NCI-H187 treated with DMSO at 0.1 percent for 48 hours (cell line): ENCODE measurements at places on chromosomes 4 and X.

GRCh38 chr4:100823066-100823992 is 305.5 kb upstream of the EMCN start:
- no peak for DNase-seq

DNA sequence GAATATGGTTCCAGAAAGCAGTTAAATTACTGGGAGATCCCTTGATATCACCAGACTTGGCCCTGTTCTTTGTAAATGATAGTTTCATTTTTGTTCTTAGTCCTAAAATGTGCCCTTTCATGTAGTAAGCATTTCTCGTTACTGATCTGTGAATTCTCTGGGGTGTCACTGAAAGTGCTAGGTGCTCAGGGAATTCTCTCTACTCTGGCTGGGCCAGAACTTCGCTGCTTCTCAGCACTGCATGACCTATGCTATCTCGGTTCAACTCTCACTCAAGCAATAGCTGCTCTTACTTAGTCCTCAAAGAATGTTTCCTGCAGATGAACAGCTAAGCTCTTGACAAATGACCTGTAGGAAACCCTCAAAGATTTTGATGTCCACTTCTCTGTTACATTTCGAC is 1144.3 kb downstream of the ADGRL3 start:
- no peak for DNase-seq

DNA sequence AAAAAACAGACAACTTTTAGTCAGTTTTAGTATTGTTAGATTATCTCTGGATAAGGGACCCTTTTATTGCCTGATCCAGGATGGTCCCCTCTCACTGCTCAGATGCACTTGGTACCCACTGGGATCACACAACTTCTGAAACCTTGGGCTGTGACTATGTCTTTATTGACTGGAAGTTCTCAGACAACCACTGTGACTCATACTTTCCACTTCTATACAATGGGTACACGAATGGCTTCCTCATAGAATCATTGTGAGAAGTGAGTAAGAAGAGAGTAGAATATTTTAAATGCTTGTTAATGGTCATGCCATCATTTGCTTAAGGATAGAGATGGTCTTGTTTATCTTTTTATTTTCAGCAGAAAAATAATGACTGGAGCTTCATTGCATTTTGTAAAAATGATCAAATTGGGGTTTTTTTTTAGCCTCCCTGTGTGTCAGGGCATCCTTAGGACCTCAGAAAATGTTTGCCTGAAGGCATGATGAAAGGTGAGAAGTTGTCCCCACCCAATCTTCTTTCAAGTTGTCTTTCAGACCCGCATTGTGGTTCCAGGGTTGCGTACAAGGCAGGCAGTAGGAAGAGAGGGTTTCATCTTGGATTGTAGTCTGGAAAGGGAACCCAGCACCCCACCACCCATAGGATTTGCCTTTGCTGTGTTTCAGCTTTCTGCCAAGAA is 115.1 kb downstream of the CPEB2 start:
- no peak for DNase-seq

- no peak for DNase-seq
Measured at GRCh38 chrX:55488593-55489313, 895 bp downstream of the USP51 start.

DNA sequence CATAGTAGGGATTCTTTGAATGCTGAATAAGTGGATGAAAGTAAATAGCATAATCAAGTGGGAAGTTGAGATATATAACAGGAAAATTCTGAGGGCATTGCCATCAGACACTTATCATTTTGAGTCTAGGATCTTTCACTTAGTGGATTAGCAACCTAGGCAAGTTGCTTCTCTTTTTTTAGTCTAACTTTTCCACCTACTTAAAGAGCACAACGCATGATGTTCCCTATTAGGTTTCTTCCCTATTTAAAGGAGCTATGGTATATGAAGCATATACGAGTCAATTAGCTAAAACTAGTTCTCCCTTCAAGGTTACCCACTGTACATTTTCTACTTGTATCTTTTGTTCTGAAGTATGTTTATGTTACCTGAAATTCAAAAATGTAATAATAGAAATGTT is 67.1 kb upstream of the HS3ST1 start:
- no peak for DNase-seq

DNA sequence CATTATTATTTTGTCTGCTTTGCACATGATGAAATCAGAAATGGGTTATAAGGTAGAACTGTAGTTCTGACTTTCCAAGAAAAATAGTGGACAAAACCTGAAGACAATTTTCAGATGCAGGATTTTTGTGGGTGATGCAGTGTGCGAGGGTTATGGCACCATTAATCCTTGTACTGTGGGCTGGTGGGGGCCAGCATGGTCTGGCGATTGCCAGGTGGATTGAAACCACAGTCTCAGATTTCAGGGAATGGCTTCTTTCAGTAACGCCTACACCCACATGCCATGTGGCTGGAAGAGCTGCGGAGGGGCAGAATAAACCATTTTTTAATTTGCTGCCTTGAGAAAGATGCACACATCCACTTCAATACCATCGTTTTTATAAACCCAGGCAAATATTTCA is 150.5 kb downstream of the ARSF start:
- no peak for DNase-seq

- no peak for DNase-seq
Measured at GRCh38 chrX:17470136-17470535, 95.1 kb downstream of the NHS start.

DNA sequence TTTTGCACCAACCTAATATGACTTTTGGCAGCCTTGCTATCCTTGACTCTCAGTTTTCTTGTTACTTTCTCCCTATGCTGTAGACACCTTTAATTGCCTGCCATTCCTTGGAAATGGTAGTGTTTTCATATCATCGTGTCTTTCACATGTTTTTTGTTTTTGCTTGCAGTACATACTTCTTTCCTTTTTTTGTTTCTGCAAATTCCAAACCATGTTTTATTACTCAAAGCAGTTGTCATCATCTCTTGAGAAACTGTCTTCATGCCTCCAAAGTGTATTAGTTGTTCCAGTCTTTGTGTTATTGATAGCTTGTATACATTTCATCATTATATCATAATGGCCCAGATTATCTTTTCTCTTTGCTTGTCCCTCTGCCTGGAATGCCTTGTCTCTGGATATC is 57.1 kb downstream of the PDLIM5 start:
- no peak for DNase-seq

DNA sequence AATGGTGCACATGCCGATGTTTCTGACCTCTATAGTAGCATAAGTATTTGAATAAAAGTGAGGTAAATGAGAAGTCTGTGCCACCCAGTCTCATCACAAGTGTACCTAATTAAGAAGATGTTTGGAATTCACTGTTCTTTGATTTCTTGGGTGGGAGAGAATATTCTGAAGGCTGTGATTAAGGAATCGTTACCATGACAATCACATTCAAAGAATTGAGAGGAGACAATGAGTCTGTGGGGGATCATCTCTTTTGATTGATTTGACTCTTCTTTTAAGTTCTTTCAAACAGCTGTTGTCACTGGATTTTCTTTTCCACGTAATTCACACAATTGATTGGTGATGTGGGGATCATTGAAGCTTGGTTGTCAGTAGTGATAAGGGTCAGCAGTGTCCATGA is 18.1 kb downstream of the FHL1 start:
- no peak for DNase-seq

DNA sequence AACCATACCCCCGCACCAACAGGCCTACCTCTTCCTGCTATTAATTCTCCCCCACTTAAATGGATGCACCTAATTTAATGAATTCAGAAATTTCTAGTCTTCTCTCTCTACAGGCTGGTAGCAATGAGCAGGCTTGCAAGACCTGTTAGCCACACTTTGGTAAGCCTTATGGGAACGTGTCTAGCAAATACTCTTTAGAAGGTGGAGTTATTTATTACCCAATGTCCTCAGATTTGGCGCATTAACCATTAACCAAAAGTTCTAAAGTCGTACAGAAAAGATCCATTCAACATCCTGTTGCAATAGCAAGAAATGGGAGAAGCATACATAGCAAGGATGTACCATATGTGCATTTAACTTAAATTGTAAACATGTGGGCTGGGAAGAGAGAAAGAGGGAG is 47.5 kb downstream of the SLITRK2 start:
- DNase-seq = no peak

- no peak for DNase-seq
Measured at GRCh38 chr4:120158046-120158445, 91.4 kb upstream of the MAD2L1 start.

DNA sequence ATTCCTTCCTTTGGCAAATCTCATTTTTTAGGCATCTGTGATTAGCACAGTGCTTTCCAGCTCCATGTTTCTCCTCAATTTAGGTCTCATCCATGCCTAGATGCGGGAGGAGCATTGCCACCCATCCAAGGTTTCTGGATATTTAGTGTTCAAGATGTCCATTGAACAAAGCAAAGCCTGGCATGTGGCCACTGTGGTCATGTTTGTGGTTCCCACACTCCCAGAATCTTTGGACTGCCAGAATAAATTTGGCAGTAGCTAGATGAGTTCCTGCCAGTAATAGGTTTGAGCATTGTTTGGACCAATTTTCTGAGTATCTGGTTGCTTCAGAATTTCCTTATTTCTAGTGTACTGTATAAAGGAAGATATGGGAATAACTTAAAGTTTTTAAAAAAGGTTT is 1124.1 kb downstream of the ADGRL3 start:
- DNase-seq = no peak

- no peak for DNase-seq
Measured at GRCh38 chr4:56261027-56261426, 126.3 kb downstream of the AASDH start.

DNA sequence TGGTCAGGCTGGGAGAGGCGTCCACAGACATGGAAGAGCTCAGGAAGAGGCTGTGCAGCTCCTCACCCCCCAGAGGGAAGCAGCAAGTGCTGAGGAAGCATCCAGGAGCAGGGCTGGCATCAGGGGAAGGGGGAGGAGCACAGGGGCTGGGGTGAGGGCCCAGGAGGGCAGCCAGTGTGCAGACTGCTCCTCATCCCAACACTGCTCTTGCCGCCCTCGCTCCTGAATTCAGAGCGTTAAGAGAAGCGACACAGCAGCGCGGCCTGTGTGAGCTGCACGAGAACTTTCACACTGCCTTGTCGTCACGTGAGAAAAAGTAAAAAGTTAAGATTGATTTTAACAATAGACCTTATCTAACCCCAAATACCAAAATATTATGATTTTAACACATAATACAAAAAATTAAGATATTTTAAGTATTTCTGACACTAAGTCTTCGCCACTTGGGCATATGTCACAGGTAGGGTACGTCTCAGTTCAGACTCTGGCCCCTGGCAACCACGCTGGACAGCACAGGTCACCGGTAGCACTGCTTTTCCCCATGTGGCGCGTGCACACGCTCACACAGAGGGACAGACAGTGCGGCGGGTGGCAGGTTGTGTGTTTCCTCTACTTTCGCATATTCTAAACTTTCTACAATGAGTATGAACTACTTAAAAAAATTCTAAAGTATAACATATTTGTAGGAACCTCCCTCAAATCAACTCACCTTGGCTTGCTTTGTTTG is 19.7 kb downstream of the NOP14 start:
- no peak for DNase-seq

DNA sequence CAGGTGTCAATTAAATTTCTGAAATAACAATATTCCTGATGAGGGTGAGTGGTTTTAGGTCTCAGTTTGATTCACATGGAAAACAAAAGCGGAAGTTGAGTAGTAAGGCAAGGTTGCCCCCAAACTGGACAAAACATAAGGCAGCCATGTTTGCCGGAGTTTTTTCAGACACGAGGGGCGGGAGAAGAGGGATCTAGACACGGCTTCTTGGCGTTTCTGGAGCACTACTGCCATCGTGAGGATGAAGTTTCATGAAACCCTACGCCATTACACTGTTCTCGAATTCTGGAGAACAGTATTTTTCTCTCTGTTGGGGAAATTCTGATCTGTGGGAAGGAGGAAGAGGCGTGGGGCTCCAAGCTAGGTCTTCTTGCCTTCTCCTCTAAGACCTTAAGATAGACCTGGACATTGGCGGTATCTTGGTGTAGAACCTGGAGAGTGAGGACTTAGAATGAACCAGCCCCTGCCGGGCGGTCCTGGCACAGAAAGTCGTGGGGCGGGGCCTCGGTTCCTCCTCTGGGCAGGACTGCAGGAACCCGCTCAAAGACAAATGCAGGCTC is 160.3 kb downstream of the OR13H1 start:
- peak; percentile 90 for DNase-seq

DNA sequence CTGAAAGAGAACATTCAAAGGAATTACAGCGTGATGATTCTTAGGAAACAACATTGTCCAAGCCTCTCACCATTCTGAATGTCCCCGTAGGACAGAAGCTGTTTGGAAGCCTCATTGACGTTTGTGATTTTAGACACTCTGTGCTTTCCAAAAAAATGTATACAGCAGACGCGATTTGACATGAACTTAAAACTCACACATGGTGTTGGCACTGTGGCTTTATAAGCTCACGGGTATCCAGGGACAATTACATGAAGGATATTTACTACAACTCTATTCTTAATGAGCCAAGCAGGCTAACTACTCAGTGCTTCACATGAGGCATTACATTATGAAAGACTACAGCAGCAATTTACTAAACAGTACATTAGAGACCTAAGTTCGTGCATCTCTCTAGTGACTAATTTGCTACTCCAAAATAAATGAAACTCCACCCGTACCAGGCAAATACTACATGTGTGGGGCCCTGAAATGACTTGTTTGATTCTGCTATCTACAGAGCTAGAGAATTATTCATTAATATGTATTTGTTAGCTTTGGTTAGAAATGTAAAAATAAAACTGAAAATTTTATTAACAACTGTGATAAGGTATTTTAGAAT is 620.7 kb downstream of the SPRY1 start:
- DNase-seq = no peak

DNA sequence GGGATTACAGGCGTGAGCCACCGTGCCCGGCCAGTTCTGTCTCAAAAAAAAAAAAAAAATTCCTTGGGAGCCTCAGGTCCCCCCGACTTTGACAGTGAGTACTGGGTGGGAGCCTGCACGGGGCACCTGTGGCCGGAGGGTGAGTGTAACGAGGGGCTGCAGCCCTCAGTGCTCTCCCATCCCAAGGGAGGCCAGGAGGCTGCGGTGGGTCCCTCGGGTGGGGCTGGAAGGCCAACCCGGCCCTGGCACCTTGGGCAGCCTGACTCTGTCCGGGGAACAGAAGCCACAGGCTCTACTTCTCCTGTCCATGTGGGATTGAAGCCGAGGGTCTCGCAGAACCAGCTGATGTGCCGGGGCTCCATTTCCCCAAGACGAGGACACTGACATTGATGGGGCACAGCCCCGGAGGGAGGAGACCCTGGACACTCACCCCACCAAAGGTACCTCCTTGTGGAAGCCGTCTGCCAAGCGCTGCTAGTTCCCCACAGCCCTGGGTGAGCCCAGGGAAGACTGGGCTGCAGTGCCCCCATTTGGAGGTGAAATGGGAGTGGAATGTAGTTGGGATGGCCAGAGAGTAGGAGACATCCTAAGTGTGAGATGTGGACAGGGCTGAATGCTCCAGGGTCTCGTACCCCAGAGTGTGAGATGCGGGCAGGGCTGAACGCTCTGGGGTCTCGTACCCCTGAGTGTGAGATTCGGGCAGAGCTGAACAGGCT is 2.3 kb upstream of the SLC26A1 start:
- no peak for DNase-seq

- DNase-seq = no peak
Measured at GRCh38 chrX:23185951-23186350, 148.7 kb upstream of the PTCHD1 start.

DNA sequence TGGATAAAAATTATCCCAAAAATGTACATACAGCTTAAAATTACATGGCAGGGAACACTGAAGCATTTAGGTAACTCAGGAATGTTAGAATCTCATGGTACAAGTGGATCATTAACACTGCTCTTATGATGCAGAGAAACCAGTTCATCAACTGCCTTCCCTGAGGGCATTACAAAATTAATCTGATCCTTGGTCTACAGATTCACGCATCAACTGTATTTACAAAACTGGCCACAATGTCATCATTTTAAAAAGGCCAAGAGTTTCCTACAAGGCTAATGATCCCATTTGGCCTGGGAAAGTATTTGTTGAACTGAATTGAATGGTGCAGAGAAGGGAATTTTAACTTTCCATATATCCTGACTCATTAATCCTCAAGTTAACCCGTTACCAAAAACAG is 84.6 kb downstream of the TSPAN5 start:
- DNase-seq = no peak
